ENCODE measurements at places on chromosomes 13 and 19.

GRCh38 chr13:39612023-39612637 is 9.1 kb upstream of the LHFPL6 start:
- DNase-seq, result peak; percentile 61

- DNase-seq, result no peak
These were observed 6.5 kb downstream of the RNF225 start for GRCh38 chr19:58401840-58402421.

DNA sequence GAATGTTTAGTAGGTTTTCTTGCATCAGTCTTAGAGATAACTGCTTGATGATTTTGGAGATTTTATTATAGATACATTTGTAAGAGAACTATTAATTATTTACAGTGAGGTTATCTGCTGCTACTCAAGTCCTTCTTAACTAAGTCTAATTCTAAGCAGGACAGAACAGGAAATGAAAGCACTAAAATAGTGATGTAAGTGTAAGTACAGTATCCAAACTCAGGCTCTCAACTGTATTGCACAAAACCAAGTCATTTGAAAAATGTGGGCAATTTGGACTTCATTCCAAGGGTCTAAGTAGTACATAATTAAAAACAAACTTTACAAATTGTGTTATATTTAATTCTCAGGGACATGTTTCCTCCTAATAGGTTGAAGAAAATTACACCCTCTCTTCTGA is 417.1 kb downstream of the ITGBL1 start:
- DNase-seq, result no peak

DNA sequence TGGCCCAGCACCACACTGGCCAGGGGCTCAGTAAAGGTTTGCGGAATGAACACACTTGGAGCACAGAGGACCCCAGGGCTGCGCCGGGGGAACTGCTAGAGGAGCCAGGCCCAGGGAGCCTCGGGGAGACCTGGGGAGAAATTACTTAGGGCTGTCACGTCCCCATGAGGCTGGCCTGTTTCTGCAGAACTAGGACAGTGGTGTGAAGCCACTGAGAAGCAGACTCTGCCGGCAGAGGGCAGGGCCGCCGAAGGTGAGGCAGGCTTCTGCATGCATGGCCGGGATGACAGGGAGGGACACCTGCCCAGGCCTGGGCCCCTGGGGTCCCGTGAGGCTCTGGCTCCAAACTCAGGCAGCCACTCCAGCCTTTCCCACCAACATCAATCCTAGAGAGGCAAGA is 26.4 kb downstream of the ELAVL1 start:
- no peak for DNase-seq

DNA sequence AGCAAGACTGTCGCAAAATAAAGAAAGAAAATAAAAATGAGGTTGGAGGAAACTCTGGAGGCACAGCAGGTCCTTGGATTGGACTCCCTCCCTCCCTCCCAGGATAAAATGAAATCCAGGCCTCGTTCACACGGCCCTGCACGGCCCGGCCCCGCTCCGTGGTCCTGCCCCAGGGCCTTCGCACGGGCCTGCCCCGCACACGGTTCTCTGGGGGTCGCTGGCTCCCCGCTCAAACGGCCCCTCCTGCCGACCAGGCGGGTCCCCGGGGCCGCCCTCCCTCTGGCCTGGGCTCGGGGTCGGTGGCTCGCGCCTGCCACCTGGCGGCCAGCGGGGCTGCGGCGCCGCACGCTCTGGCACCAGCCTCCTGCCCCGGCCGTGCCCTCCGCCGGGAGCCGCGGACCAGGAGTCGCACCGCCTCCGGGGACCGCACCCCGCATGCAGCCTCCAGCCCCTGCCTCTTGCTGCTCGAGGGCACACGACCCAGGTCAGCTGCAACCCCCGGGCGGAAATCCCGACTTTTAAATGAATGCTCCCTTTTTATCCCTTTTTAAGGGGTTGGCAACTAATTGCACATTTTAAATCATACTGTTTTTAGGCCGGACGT is 1.5 kb upstream of the WDR18 start:
- DNase-seq, result no peak

DNA sequence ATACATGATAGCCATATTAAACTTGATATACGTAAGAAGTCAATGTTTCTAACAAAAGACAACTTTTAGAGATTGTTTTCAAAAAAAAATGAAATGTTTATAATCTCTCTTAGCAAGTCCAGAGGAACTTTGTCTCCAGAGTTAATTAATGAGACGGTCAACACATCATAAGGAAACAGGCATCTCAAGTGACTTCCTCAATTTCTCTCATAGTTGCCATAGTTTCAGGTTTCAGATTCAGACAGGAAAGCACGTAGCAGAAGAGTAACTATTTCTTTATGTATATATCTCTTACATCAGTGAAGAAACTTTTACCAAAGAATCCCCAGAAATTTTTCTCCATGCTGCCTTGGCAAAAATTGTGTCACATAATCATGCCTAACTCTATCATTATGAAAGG is 159.6 kb upstream of the ATXN8OS start:
- DNase-seq, result no peak

DNA sequence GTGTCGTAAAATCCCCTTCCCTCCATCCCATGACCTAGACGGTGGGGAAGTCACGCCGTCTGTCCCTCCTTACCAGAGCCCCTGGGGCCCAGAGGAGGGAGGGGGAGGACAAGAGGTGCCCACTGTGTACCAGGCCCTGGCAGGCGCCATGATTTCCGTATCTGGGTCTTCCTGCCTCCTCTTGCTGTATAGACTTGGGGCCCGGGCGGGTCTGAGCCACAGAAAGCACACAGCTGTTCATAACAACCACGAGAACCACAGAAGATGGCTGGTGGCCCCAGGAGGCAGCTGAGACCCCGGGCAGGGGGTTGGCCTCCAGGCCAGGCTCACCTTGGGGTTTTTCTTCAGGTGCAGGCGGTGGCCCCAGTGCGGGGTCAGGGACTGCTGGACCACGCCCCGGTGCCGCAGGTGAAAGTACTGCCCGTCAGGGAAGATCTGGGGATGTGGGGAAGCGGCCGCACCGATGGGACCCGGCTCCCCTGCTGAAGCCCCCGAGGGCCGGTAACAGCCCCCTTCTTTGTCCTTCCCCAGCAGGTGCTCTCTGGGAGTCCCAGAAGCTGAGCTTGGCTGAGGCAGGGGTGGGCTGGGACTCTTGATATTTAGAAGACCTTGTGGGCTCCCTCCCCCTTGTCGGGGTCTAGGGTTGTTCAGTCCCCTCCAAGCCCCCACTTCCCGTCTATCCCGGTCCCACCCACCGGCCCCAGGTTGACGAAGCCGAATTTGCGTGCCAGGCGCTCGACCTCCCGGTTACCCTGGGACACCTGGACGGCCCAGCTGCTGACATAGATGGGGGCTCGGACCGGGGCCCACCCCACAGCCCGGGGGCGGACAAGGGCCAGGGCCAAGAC is 463 bp downstream of the PCSK4 start:
- no peak for DNase-seq

- DNase-seq, result no peak
These were observed 6.3 kb downstream of the DHPS start for GRCh38 chr19:12675399-12675798.

GRCh38 chr19:46718157-46718933 is 1.4 kb upstream of the PRKD2 start:
- DNase-seq, result no peak

GRCh38 chr19:38394488-38394887 is 6.0 kb downstream of the SPRED3 start:
- DNase-seq, result no peak

DNA sequence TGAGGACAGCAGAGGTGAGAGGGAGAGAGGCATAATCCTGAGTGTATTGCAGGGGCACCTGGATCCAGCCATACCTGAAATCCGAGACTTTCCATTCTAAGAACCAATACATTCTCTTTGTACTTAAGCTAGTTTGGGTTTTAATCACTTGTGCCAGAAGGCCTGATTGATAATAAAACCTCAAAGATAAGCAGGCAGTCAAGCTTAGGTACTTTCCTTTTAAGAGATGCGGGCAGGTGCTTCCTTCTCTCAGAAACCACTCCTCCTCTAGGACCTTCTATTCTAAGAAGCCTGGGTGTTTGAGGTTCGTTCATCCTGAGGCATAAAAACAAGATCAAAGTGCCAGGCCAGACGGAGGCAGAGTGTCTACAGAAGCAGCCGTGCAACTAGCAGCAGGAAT is 22.2 kb downstream of the FAM187B start:
- no peak for DNase-seq
